HAP-1 (cell line): ENCODE measurements at places on chromosomes 16 and 17.
A peak's percentile ranks its signal among the peaks of the same experiment; 100 is the strongest.

DNA sequence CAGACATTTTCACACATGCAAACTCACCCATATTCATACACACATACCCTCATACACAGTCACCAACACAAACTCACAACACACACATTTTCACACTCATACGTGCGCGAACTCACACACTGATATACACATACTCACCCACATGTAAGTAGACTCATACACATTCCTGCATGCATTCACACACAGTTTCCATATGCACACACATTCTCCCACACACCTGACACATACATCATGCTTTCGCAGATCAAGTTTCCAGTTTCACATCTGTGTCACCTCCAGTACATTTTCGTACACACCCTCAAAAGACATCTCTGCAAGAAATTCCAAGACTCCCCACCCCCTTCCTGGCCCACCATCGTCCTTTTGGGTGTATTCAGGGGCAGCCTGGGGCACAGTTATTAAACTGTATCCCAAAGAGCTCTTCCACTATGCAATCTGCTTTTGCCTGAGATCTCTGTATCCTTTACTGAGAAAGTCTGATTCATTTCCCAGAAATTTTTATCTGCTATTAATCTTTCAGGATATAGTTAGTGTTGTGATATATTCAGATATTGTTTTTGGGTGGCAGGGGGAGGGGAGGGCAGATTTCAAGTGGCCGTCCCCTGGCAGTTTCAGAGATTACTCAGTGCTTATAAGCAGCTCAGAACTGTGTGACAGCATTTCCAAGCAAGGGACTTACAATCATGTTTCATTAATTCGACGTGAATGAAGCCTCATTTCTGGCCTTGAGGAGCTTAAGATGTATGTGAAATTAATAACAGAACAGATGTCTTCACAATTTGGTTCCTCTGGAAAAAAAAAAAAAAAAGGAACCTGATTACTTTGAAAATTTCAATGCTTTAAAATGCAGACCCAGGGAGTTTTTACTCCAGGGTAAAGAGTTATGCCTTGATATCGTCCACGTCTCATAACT is 35.3 kb upstream of the MMP2 start:
- DNase-seq: no peak

DNA sequence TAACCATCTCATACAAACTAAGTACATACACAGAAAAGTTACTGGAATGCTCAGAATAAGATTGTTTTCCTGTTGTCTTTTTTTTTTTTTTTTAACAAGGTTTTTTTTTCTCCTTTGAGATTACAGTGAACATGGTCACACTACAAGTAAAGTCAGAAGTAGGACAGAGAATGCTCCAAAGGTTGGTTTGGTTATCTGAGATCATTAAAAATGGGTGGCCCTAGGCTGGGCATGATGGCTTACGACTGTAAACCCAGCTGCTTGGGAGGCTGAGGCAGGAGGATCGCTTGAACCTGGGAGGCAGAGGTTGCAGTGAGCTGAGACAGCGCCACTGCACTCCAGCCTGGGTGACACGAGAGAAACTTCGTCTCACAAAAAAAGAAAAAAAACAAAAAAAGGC is 6.9 kb upstream of the ST6GALNAC1 start:
- DNase-seq: no peak

GRCh38 chr16:4945560-4946502 is 8.9 kb upstream of the PPL start:
- DNase-seq: no peak

GRCh38 chr17:62963296-62963695 is 2.7 kb upstream of the TANC2 start:
- DNase-seq: no peak

- DNase-seq: no peak
Observed at GRCh38 chr16:85162478-85163277, 50.4 kb upstream of the CIBAR2 start.

- DNase-seq: no peak
Observed at GRCh38 chr17:55453839-55454557, 32.4 kb upstream of the MMD start.

- peak; percentile 35 for DNase-seq
Observed at GRCh38 chr16:50548909-50549560, 839 bp downstream of the NKD1 start.

DNA sequence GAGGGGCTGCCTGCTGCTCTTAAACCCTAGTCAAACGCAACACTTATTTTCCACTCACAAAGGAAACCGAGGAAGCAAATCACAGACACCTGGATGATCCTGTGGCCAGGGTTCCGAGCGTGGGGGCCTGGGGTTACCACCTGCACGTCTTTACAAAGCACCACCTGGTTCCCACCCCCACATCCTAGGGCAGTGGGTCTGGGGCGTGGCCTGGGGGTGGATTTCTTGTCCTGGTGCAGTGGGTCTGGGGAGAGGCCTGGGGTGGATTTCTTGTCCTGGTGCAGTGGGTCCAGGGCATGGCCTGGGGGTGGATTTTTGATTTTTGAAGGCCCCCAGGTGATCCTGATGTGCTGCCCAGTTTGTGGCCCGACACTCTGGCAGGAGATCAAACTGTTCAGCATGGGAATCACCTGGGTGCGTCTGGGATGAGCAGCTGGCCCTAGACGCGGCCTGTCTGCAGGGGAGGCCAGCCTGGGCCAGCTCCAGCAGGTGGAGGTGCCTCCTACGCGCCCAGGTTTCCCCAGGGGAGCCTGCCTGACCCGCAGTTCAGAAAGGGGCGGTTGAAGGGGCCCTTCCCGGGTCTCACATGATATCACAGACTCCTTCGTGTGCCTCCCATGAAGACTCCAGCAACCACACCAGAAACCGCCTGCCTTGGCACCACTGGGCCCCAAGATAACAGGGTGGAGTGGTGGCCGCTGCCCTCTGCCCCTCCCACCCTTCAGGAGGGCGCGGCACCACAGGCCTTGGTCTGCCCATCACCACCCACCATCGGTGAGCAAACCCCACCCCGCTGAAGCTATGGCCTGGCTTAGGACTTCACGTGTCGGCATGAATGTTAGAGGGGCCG is 6.3 kb downstream of the HAGH start:
- DNase-seq: no peak

DNA sequence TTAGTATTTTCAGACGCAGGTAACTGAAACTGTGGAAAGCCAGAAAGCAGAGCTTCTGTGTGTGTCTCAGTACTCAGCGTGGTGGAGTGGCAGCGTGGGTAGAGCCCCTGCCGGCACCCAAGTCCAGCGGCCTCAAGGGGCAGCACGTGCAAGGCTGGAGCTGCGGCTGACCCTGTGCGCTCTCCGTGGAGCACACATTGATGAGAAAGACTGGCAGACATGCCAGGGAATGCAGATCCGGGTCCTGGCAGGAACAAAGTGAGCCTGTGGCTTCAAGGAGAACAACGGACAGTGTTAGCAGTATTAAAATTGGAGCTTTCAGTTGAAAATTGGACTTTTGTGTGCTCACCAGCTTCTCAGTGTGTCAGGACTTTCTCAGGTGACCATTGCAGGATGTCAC is 23.3 kb downstream of the ZC3H18 start:
- no peak for DNase-seq

GRCh38 chr17:1182811-1183170 is 3.0 kb upstream of the ABR start:
- no peak for DNase-seq

DNA sequence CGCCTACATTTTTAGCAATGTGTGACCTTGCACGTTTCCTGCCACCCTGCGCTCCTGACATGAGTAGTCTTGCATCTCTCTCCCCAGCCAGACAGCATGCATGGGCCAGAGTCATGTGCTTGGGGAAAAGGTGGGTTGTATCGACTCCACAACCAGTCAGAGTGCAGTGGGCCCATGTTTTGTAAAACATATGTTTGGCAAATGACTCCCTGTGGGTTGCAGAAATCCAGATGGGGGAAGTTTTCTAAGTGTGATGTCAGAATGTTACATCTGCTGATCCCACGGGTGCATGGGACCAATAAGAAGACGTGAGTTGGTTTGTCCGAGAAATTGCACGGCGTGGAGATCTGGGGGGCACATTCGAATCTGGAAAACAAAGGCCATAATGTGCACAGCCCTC is 147.1 kb downstream of the FOXL1 start:
- DNase-seq: no peak

GRCh38 chr17:69669441-69670178 is 255.1 kb downstream of the MAP2K6 start:
- DNase-seq: no peak

- DNase-seq: no peak
Observed at GRCh38 chr17:37592291-37592690, 16.9 kb downstream of the SYNRG start.

GRCh38 chr16:87974178-87974577 is 22.9 kb downstream of the BANP start:
- no peak for DNase-seq

DNA sequence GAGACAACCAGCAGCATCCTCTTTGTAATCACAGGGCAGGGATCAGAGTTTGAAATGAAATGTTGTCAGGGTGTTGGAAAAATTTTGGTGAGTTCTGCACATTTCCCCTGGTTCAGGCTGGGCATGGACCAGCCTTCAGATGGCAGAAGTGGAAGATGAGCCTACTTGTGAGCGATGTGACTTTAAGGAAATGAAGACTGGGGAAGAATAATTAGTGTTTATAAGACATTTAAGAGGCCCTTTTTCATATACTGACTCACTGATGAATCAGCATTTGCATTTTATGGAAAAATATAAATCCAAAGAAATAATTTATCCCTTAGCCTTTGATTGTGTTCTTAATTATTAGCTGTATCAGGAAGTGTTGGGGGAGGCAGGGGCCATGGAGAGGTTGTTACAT is 20.9 kb downstream of the GPR179 start:
- DNase-seq: no peak

GRCh38 chr17:67902511-67903231 is 77.4 kb downstream of the BPTF start:
- no peak for DNase-seq

GRCh38 chr17:64032081-64032480 is 11.6 kb upstream of the ICAM2 start:
- DNase-seq: no peak

DNA sequence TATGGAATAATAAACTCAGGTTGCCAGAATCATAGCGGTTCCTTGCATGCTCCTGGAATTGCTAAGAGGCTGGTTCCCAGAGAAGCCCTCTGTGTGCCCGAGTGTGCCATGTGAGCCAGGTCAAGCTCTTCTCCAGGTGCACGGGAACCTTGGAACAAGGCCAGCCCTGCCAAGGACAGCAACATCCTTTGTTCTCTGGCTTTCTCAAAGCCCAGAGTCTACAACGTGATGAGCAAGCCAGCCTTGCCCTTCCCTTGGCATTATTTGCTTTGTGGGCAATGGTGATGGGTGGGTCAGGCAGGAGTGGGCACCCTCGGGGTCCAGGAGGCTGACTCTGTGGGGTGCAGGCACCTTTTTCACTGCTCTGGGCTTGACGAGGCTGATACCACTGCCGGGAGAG is 14.2 kb upstream of the SEC14L1 start:
- no peak for DNase-seq

DNA sequence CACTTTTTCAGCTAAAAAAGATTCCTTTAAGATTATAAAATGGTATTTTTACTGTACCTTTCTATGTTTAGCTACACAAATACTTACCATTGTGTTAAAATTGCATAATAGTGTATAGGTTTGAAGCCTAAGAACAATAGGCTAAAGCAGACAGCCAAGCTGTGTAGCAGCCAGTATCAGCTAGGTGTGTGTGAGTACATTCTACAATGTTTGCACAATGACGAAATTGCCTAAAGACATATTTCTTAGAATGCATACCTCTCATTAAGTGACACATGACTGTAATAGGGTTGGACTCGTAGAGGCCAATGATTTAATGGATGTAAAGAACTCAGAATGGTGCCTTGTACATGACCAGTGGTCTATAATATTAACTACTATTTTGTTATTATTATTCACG is 1.9 kb upstream of the MT1B start:
- DNase-seq: no peak

DNA sequence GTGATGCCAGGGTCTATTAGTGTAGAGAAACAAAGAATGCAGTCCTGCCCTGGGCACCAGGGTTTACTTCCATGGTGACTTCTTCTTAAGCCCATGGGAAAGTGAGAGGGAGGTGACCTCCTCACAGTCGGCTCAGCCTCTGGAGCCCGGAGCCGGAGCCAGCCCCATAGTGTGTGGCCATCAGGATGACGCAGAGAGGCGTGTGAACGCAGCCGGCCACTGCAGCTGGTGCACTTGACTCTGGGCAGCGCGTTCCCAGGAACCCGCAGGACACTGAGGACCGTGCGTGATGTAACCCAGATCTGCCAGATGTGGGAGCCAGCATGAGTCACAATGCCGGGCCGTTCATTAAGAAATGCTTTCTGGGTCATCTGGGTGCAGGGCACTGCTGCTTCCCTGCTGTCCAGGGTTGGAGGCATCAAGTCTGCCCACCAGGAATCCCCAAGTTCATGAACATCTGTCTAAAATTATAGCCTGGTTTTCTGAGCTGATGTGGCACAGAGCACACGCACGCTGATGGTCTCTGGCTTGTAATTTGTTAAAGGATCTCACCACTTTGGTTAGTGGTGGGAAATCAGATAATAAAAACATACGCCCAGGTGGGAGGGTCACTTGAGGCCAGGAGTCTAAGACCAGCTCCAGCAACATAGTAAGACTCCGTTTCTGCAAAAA is 114.1 kb downstream of the PITPNC1 start:
- no peak for DNase-seq

DNA sequence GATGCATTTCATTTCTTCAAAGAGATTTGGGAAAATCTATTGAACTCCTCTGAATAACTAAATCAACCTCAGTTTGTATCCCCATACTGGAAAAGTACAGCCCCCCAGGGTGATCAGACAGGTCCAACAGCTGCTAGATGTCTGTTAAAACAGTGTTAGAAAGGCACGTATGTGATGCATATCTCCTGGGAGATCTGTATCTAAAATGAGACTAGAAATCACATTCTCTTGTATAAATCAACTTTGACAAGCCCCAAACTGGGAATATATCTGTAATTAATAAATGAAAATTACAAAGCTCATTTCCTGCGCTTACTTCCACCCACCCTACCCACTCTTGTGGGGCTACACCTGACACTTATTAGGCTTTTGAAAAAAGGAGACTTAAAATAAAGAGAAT is 3.8 kb upstream of the KIF2B start:
- no peak for DNase-seq

GRCh38 chr17:16928406-16929034 is 43.4 kb downstream of the TNFRSF13B start:
- no peak for DNase-seq

GRCh38 chr17:18921912-18922451 is 30.0 kb upstream of the SLC5A10 start:
- no peak for DNase-seq

DNA sequence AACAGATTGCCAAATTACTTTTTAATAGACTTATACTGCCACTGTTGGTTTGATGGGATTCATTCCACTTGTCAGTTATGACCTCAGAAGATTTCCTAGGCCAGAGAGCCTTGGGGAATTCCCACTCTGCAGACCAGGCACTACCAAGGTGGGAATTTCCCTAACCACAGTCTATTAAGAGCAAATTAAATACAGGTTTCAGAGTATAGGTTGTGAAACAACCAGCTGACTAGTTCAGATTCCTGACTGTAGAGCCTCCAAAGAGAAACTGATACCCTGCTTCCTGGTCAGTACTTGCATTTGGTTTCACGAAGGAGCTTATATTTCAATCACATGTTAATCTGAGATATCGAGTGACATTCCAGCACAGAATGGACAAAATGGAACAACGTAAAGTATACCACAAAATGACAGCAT is 186.5 kb downstream of the STX8 start:
- DNase-seq: no peak
